ENCODE measurements at places on chromosomes 7 and 10.
A peak's percentile ranks its signal among the peaks of the same experiment; 100 is the strongest.

DNA sequence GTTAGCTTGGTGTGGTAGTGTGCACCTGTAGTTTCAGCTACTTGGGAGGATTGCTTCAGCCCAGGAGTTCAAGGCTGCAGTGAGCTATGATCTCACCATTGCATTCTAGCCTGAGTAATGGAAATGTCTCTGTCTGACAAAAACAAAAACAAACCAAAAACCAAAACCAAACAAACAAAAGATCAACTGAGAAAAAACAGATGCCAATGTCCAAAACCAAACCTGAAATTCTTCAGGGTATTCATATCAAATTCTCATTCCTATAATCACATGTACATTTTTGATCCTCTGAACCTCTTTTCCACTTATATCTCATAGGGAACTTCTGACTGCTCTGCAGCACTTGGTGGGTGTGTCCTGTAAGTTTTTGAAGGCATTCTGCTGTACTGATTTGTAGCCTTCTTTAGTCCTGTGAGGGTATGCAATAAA, 87.0 kb downstream of the CDK6 start:
- no peaks in the 10 kb centered on the region for H3K36me3 ChIP-seq
- no peak overlapping the region for H3K27ac ChIP-seq

GRCh38 chr7:17205910-17206309, 92.5 kb upstream of the AHR start:
- H3K4me1 ChIP-seq, result no peaks in the 10 kb centered on the region
- DNase-seq, result no peak
- H3K36me3 ChIP-seq, result no peaks in the 10 kb centered on the region
- no peak overlapping the region for H3K27ac ChIP-seq
- no peak overlapping the region for H3K4me3 ChIP-seq

GRCh38 chr7:36567699-36568451, 156.4 kb downstream of the AOAH start:
- H3K27ac ChIP-seq, result peak overlapping the region; percentile 90
- peaks cover 24% of the 10 kb centered on the region for H3K36me3 ChIP-seq
- DNase-seq, result no peak
- peaks cover 39% of the 10 kb centered on the region for H3K4me1 ChIP-seq
- no peak overlapping the region for H3K4me3 ChIP-seq

DNA sequence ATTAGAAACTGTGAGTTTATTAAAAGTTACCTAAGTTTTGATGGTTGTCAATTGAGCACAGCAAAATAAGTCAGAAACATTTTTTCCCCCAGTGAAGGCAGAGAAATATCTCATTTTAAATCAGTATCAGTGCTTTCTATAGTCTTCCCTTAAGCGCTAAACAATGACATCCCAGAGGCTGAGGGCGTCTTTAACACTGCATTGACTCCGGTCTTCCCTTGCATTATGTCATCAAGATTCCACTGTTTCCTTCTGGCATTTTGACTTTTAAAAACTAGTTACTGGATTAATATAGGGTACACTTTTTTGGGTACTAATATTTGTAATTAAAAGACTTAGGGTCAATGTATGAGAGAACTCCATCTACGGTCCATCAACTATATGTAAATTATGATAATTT, 3.9 kb downstream of the GLUD1 start:
- peaks cover 50% of the 10 kb centered on the region for H3K4me1 ChIP-seq
- peaks cover 45% of the 10 kb centered on the region for H3K36me3 ChIP-seq
- H3K27me3 ChIP-seq, result no peaks in the 10 kb centered on the region
- H3K4me3 ChIP-seq, result peak overlapping the region; percentile 92
- DNase-seq, result no peak
- no peak overlapping the region for H3K27ac ChIP-seq

GRCh38 chr10:90204956-90205314, 503.5 kb downstream of the KIF20B start:
- H3K27ac ChIP-seq, result no peak overlapping the region
- H3K27me3 ChIP-seq, result no peaks in the 10 kb centered on the region
- no peaks in the 10 kb centered on the region for H3K4me1 ChIP-seq
- no peaks in the 10 kb centered on the region for H3K36me3 ChIP-seq
- DNase-seq, result no peak
- no peak overlapping the region for H3K4me3 ChIP-seq

- H3K36me3 ChIP-seq, result no peaks in the 10 kb centered on the region
- no peak overlapping the region for H3K27ac ChIP-seq
- H3K27me3 ChIP-seq, result no peaks in the 10 kb centered on the region
- no peak for DNase-seq
- no peaks in the 10 kb centered on the region for H3K4me1 ChIP-seq
These were observed 52.7 kb downstream of the TAS2R16 start for GRCh38 chr7:122942765-122943164.

DNA sequence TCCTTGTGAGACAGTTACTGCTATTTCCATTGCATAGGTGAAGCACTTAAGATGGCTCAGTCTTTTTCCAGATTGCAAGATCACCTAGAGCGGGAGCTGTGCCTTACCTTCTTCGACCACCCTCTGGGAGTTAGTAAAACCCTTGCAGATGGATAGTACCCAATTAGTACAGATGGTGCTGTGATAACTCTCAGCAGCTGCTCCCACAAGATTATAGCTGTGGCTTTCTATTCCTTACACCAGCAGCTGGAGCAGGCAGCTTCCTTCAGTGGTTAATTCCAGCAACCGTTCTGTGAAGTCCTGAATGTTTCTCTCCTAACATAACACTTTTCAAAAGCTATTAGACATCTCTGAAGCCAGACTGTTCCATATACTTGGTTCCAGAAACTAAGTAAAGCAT, 796.8 kb downstream of the XPNPEP1 start:
- no peaks in the 10 kb centered on the region for H3K4me1 ChIP-seq
- H3K27ac ChIP-seq, result no peak overlapping the region
- H3K36me3 ChIP-seq, result no peaks in the 10 kb centered on the region
- H3K27me3 ChIP-seq, result no peaks in the 10 kb centered on the region

DNA sequence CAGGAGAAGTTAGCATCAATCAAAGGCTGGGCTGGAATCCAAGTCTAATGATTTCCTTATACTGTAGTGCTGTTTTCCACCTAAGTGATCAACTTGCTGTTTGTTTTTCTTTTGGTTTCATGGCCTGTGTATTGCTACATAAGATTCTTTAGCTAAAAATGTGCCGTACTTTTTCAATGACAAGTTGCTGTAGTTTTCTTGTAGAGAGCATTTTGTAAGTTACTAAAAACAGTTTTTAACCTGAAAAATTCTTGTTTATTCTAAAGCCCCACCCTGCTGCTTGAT, 1.3 kb downstream of the HELLS start:
- no peaks in the 10 kb centered on the region for H3K27me3 ChIP-seq
- H3K36me3 ChIP-seq, result peaks cover 13% of the 10 kb centered on the region
- peaks cover 23% of the 10 kb centered on the region for H3K4me1 ChIP-seq
- peak overlapping the region; percentile 95 for H3K4me3 ChIP-seq

GRCh38 chr7:23347682-23348180, 48.6 kb downstream of the MALSU1 start:
- H3K27me3 ChIP-seq, result peaks cover 10% of the 10 kb centered on the region
- H3K27ac ChIP-seq, result peak overlapping the region; percentile 79
- peaks cover 3% of the 10 kb centered on the region for H3K36me3 ChIP-seq
- peak overlapping the region; percentile 87 for H3K4me3 ChIP-seq
- H3K4me1 ChIP-seq, result peaks cover 8% of the 10 kb centered on the region

DNA sequence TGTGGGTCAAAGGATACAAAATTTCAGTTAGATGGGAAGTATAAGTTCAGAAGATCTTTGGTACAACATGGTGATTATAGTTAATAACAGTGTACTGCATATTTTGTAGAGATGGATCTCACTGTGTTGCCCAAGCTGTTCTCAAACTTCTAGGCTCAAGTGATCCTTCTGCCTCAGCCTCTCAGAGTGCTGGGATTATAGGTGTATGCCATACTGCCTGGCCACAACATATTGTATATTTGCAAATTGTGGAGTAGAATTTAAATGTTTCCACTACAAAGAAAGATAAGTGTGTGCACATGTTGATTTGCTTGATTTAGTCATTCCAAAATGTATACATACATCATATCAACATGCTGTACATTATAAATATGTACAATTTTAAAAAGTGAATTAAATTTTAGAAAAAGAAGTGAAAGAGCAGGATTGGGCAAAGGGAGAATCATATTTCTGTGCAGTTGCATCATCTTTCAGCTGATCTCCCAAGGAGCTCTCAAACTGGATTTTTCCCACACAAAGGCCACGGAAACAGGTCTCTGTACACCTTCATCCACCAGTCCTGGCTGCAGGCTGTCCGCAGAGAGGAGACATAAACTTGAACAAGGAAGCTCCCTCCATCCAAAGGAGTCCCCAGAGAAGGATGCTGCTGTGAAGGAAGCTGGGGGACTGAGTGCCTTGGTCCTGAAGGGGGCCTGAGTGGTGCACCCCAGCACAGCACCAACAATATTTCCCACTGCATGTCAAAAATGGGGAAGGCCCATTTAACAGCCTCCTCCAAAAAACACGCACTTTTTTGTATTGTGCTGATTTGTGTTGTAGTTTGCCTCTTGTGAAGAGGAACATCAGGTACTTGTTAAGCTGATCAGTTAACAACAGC, 217.1 kb upstream of the GHITM start:
- H3K4me3 ChIP-seq, result no peak overlapping the region
- no peak for DNase-seq
- H3K4me1 ChIP-seq, result peaks cover 2% of the 10 kb centered on the region
- H3K27me3 ChIP-seq, result peaks cover 34% of the 10 kb centered on the region
- no peak overlapping the region for H3K27ac ChIP-seq

DNA sequence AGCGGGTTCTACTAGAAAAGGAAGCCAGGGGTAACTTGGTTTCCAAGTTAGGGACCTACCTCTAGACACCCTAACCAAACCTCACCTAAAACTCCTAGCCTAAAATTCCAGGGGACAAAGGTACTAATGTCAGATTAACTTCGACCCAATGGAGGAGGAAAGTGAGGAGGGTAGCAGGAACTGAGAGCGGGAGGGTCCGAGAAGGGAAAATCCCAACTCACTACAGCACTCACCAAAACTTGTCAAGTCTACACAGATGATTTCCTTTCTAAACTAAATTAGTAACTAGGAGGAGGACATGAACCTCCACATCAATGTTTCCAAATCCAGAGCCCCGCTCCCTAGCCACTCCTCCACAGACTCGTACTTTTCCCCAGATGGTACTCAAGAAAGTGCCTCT, 22.6 kb downstream of the CHCHD3 start:
- no peak for DNase-seq
- no peaks in the 10 kb centered on the region for H3K27me3 ChIP-seq
- H3K4me3 ChIP-seq, result no peak overlapping the region

GRCh38 chr7:99000196-99000903, 122.0 kb downstream of the TRRAP start:
- H3K4me1 ChIP-seq, result peaks cover 3% of the 10 kb centered on the region
- H3K27ac ChIP-seq, result no peak overlapping the region
- no peak overlapping the region for H3K4me3 ChIP-seq
- no peak for DNase-seq
- peaks cover 45% of the 10 kb centered on the region for H3K36me3 ChIP-seq

- no peak overlapping the region for H3K4me3 ChIP-seq
- no peaks in the 10 kb centered on the region for H3K36me3 ChIP-seq
- H3K27me3 ChIP-seq, result no peaks in the 10 kb centered on the region
- no peak for DNase-seq
These were observed 238.1 kb downstream of the RELN start for GRCh38 chr7:103751311-103751880.

- H3K36me3 ChIP-seq, result peaks cover 5% of the 10 kb centered on the region
- no peak overlapping the region for H3K4me3 ChIP-seq
- DNase-seq, result no peak
These were observed 86.9 kb downstream of the CHST15 start for GRCh38 chr10:124006526-124006925.

DNA sequence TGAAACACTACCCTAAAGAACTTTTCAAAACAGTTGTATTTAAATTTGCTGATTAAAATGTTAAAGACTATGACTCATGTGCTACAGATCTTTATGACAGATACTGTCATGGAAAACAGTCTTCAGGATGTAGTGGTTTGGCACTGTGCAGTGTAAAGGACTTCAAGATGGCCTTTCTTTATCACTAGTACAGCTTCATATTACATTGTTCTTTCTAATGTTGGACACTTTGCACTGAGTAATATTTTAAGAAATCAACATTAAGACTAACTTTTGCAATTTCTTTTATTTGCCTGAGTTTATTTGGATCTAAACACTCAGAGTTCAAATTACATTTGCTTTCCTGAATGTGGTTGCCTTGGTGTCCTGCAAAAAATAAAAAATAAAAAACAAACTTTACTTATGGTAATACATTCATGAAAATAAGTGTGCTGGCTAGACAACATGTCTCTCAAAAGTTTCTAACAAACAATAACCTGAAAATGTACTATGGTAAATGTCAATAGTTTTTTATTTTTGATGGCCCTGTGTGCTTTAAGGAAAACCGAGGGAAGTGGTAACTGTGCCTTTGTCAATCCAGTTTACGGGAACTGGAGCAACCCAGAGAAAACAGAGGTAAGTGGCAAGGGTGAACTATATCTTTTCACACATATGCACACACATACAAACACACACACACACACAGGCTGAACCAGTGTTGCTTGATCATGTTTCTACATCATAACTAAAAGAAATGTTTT, 85.9 kb upstream of the PLXDC2 start:
- H3K27me3 ChIP-seq, result no peaks in the 10 kb centered on the region
- H3K36me3 ChIP-seq, result no peaks in the 10 kb centered on the region
- DNase-seq, result no peak
- H3K4me3 ChIP-seq, result no peak overlapping the region

- no peaks in the 10 kb centered on the region for H3K27me3 ChIP-seq
- no peak overlapping the region for H3K4me3 ChIP-seq
These were observed 23.3 kb upstream of the PCGF5 start for GRCh38 chr10:91197127-91197526.

- H3K36me3 ChIP-seq, result no peaks in the 10 kb centered on the region
- DNase-seq, result no peak
- peaks cover 10% of the 10 kb centered on the region for H3K4me1 ChIP-seq
- no peak overlapping the region for H3K4me3 ChIP-seq
- H3K27ac ChIP-seq, result no peak overlapping the region
These were observed 304.1 kb downstream of the KLF6 start for GRCh38 chr10:3480990-3481315.

DNA sequence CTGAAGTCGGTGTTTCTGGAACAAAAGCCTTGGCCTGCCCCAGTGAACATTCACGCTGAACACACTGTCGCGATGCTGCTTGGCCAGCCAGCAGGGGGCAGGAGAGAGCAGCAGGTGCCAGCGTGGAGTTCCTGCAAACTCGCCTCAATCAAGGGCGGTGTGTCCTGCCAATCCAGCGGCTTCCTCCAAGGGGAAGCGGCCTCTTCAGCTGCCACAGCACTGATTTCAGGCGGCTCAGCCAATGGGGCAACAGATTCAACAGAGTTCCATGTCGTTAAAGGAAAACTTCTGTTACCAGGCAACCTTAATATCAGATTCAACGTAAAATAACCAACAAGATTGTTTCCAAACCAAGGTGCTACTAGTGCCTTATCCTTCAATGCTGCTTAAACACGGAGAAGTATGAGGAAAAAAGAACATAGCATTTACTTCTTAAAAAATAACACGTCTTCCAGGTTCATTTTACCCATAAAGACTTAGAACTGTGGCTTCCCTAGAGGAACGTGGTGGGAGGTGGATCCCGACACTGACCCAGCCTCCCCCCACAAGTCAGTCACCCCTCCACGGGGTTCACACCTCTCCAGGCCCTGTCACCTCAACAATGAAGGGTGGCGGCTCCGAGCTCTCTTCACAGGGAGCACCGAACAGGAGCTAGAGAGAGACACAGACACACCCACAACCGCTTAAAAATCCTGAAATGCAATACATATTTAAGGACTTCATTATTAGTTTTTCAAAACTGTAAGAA, 178.2 kb downstream of the DIP2C start:
- peaks cover 35% of the 10 kb centered on the region for H3K27me3 ChIP-seq
- no peak overlapping the region for H3K27ac ChIP-seq
- DNase-seq, result peak; percentile 75
- H3K4me1 ChIP-seq, result peaks cover 19% of the 10 kb centered on the region
- no peak overlapping the region for H3K4me3 ChIP-seq

- DNase-seq, result no peak
- no peak overlapping the region for H3K27ac ChIP-seq
- H3K4me3 ChIP-seq, result no peak overlapping the region
These were observed 512.9 kb downstream of the ATRNL1 start for GRCh38 chr10:115606086-115606485.
